Activated CD8-positive, alpha-beta memory T cell treated with anti-CD3 and anti-CD28 coated beads, Interleukin-2, amount 50 U/mL, for 4 hours (primary cell): ENCODE measurements at places on chromosomes 4 and X.

DNA sequence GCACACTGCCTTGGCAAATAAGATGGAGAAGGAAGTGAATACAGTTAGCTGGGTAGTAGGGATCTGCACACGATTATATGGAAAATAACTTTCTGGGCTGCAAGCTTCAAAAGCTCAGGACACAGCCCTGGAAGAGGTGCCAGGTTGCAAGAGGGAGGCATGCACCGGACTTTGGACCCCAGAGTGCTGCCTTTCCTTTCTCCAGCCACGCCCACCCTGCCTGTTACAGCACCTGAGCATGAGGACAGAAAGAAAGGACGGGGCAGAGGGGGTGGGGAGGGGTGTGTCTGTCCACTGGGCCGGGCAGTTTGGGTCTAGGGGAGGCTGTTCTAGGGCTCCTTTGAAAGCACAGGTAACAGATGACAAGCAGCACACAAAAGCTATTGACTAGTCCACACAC, 152.8 kb downstream of the ENPP6 start:
- no peak for DNase-seq

- DNase-seq = no peak
These were observed 1.7 kb downstream of the INTS6L start for GRCh38 chrX:135522132-135522530.

GRCh38 chr4:151801547-151802516, 41.0 kb upstream of the GATB start:
- DNase-seq = peak; percentile 57

DNA sequence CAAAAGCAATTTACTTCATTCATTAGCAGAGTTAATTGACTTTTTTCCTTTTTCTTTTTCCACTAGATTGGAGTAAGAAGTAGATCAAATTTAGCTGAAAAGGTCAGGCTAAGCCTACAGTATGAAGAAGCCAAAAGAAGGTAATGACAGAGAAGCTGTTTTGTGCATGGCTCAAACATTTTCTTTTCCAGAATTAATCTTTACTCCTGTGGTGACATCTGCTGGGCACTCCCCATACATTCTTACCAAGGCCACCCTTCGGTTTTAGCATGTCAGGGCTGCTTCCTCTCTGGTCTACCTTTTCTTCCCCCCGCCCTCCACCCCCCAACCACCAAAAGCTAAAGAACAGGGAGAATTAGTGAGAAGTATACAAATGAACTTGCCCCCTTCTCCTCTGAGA, 70.2 kb downstream of the CLDN22 start:
- DNase-seq = no peak

GRCh38 chr4:103429283-103429682, 231.1 kb upstream of the CENPE start:
- no peak for DNase-seq
